Dermis blood vessel endothelial cell (primary cell): ENCODE measurements at places on chromosomes 4 and X. TPM values are rescaled to one million over a fixed set of nuclear protein-coding genes. Genes with fewer than 3 reads are reported as not detected.

DNA sequence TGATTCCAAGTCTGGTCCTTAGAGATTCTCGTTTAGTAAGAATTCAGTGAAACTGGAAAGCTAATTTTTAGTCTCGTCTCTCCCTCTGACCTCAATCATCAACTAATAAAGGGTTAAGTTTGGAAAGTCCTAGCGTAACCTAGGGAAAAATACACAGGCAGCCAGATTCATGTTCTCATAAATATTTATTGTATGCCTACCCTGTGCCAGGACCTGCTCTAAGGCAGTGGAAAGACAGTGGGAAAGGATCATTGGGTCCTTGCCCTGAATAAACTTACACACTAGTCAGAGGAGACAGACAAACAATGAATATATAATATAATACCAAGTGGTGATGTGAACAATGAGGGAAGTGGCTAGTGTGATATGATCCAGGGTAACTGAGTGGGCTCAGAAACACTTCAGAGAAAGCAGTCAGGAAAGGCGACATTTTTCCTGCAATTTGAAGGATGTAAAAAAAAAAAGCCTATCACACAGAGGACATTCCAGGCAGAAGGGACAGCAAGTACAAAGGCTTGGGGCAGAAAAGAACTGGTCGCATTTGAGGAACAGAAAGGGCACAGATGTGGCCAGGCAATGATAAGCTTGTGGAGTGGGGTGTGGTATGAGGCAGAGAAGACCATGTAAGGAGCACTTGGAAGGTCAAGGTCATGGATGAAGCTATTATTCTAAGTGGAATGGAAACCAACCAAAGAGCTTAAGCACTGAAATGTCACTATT, 128.8 kb downstream of the AMELX start:
- no peak for DNase-seq

DNA sequence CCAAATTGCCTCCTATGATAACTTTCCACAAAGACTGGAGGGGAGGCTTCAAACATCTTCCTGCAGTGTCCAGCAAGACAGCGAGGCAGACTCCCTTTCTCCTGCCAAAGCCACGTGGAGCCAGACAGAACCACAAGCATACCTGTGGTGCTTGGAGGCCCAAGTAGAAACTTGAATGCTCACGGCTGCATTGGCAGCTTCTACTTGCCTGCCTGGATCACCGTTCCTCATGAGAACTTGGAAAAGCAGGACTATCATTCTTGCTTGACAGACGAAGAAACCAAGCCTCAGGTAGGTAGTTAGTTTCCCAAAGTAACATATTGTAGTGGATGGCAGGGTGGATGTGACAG, 216.3 kb upstream of the SFRP2 start:
- DNase-seq: no peak

DNA sequence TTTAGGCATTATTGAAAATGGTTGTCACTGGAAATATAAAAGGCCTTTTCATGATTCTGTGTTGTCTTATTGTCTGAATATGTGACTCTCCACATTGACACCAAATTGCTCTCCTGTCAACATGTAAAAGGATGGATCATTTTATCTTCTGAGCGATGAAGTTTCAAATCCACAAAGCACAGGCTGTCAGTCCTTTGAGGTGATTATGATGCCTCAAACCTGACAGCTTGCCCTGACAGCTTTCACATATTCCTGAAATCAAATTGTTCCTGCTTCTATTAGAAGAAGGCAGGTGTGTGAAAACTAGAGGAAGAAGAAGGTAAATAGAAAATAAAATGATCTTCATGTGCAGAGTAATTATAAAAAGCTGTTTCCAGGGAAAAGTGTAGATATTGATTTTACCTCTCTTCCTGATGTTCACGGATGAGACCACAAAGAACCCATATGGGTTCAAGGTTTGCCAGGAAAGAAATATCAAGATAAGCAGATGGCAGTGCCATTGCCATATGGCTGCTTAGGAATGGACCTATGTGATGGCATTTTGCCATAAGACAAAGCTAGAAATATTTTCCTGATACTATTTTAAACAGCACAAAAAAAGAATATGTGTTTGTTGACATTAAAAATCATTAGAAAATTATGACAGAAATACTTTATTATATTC, 1006.3 kb upstream of the AGA start:
- DNase-seq: no peak

DNA sequence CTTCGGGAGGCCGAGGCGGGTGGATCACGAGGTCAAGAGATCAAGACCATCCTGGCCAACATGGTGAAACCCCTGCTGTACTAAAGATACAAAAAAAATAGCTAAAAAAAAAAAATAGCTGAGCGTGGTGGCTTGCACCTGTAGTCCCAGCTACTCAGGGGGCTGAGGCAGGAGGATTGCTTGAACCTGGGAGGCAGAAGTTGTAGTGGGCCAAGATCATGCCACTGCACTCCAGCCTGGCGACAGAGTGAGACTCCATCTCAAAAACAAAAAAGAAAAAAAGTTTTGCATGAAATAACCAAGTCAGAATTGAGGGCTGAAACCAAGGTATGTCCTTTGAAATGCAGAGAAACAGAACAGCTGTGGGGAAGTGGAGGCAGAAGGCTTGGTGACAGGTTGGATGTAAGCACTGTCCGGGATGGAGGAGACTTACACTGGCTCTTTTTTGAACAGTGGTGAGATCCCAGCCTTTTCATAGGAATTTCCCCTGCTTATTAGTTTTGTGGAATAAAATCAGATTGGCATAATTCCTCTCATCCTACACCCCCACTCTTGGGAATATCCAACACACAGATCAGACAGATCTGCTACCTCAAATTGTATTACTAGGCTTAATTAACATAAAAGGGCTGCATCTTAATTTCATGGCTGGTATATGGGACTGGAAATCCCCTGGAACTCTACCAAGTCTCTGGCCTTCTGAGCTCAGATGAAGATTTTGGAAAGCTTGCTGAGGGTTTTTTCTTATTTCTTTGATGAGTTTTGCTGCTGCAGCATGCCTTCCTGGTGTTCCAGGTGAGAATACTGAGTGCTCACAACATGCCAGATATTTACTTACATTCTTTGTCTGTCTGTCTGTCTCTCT, 18.8 kb upstream of the C4orf36 start:
- DNase-seq: no peak

DNA sequence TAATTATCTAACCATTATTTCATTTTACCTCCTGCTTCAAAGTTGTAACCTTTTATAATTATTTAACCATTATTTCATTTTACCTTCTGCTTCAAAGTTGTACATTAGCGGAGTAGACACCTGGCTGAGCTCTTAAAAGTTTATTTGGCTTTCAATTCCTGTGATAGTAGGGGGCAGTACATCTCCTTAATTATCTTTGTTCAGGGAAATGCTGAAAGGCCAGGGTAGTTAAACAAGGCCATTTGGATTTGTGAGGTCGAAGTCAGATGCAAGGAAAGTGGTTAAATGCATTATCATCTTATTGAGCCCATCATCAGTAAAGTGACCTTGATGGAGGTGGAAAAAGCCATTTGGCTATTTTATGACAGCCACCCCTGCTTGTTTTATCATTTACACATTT, 210.6 kb downstream of the TENM3 start:
- no peak for DNase-seq

DNA sequence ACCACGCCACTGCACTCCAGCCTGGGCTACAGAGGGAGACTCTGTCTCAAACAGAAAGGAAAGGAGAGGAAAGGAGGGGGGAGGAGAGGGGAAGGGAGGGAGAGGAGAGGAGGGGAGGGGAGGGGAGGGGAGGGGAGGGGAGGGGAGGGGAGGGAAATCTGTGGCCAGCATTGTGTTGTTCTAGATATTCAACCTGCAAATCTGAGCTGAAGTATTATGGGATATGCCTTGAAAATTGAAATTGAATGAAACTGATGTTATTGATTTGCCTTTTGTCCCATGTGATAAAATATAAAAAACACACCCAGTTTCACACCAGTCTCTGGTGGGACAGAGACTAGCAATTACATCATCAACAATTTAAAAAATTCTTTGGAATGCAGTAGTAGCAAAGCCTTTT, 1.5 kb downstream of the SMIM31 start:
- no peak for DNase-seq

GRCh38 chr4:183610033-183610432, 49.0 kb downstream of the RWDD4 start:
- DNase-seq: no peak

GRCh38 chrX:103170216-103170615, 44.7 kb upstream of the BEX4 start:
- no peak for DNase-seq

DNA sequence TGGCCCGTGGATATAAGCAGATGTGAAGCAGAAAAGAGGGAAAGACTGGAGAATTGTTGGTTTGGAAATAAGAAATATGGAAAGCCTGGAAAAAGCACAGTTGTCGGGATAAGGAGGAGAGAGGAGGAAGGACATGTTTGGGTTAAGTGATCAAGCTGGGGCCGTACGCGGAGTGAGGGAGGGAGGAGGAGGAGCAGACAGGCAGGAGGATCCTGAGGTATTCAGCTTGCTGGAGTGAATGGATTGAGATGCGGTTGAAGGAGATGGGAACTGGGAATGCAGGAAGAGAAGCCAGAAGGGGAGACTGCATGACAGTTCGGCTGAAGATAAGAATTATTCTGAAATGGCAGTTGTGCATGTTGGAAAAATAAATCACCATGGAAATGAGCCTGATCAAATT, 21.2 kb downstream of the ZFP42 start:
- no peak for DNase-seq

DNA sequence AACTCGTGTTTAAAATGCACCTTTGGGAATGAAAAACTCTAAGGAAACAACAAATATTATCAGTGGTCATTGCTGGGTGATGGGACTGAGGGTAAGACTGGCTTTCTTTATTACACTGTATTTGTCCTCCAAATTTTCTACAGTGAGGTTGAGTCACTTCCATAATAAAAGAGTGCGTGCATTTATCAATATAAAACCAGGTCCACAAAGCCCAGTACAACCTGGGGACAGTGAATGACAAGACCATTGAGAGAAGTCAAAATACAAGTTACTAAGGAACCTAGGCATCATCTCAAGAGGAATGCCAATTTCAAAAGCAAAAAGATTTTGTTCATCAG, 76.4 kb downstream of the MAGED4 start:
- DNase-seq: no peak

- DNase-seq: peak; percentile 44
These were observed 113.2 kb downstream of the MID1 start for GRCh38 chrX:10507181-10507580.

DNA sequence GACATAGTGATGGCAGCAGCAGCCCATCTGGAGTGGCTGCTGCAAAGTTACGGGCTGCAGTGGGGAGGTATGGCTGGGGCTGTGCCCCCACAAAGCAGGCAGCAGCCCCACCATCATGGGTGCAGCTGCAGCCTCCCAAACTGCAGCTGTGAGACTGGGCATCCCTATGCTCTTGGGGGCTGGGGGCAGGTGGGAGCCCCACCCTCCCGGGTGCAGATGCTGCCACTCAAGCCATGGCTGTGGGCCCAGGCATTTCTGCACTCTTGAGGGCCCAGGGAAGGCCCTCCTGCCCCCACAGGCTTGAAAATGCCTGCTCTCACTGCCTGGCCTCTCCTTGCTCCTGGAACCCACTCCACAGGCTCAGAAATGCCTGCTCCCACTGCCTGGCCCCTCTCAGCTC, 389.4 kb downstream of the TEX13C start:
- DNase-seq: no peak

AFM gene
- not detected in 2 replicates for total RNA-seq

SSX4 gene
- total RNA-seq: not detected in 2 replicates

RP2 gene
- 33.4 and 34.2 TPM in 2 replicates for total RNA-seq

SOX3 gene
- not detected in 2 replicates for total RNA-seq

GLOD5 gene
- total RNA-seq: 0.28 TPM in 1 of 2 replicates, not detected in the other

NDNF gene
- 4.1 and 6.7 TPM in 2 replicates for total RNA-seq
